Retinal pigment epithelial cell (primary cell): ENCODE measurements at places on chromosomes 7 and 10.
A peak's percentile ranks its signal among the peaks of the same experiment; 100 is the strongest.

GRCh38 chr7:36305226-36305625, 84.4 kb upstream of the ANLN start:
- no peak for DNase-seq

GRCh38 chr7:150962553-150963399, 15.3 kb downstream of the KCNH2 start:
- DNase-seq = no peak

GRCh38 chr10:129793479-129793878, 170.6 kb downstream of the EBF3 start:
- no peak for DNase-seq

DNA sequence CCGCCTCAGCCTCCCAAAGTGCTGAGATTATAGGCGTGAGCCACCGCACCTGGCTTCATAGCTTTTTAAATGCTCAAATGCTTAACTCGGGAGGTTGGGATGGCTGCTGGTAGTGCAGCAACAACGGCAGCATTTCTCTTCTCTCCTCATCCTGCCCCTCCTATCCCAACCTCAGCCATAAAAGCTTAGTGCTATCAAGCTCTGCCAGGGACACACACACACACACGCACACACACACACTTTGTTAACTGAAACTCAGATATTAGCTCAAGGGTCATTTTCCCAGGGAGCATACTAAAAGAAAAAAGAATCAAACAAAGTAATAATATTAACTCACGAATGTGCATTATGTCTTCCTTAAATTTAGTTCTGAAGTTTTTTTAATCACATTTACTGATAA, 63.0 kb upstream of the HPS1 start:
- DNase-seq = no peak

DNA sequence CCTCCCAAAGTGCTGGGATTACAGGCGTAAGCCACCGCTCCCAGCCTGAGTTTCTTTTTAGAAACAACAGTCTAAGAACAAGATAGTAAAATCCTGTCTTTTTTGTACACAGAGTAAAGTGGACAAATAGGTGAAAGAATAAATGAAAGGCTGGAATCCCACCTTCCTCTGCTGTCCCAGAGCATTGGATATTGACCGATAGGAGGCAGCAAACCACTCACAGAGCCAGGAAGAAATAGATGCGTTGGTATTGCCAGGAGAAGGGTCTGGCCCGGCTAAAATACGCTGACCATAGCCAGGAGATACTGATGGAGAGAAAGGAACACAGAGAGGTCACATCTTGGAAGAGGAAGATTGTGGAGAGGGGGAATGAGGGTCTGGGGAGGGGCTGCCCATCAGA, 11.4 kb upstream of the ZNF12 start:
- no peak for DNase-seq

DNA sequence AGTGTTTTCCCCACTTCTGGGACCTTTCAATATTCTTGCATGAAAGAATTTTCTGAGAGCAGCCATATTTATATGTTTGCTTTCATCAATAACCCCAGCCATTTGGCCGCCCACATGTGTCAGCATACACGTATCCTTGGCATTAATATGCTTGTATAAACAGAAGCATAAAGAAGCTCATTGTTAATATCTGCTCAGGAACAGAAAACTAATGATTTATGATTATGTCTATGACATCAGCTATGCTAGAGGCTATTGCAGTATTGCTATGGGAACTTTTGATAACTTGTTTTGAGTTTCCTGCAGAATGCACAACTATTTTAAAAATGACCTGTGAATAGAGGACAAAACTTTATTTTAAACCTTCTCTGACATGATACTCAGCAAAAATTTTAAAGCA, 300.9 kb upstream of the MTPN start:
- no peak for DNase-seq

DNA sequence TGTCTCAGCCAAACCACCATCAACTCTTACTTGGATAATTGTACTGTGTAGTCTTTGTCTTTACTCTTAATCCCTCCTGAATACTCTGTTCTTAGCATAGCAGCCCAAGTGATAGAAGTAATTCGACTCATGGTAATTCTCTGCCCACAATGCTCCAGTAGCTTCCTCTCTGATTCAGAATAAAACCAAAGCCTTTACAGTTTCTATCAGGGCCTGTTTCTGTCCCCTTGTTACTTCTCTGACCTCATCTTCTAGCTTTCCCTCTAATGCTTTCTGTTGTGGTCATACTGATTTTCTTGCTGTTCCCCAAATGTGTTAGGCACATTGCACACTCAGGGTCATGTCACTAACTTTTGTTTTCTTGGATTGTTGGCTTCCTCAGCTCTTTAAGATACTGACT, 8.0 kb downstream of the ZNF518A start:
- DNase-seq = no peak

GRCh38 chr7:151083071-151083823, at the start of gene TMUB1:
Gene TMUB1 (minus strand): TSS chr7:151083493. CDS start chr7:151082563, 930 bp downstream.
- DNase-seq = no peak

DNA sequence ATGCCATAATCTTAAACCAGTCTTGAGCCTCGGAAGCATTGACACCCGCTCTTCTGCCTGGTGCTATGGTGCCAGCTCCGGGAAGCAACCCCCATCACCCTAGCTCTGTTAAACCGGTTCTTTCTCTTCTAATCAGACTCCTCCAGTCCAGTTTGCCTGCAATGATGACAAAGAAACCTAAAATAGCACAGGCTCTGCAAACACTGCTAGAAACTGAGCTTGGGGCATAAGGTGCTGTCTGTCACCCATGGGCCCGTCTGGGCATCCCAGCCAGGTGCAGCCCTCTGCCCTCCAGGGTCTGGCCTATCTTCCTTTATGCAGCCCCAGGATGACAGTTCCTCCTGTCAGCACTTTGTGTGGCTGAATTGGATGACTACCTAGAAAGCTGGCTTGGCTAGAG, 14.2 kb upstream of the CAMK2G start:
- no peak for DNase-seq

GRCh38 chr7:135831455-135832195, 83.0 kb upstream of the FAM180A start:
- DNase-seq = no peak

GRCh38 chr10:80168679-80169380, 36.3 kb downstream of the PLAC9 start:
- no peak for DNase-seq

DNA sequence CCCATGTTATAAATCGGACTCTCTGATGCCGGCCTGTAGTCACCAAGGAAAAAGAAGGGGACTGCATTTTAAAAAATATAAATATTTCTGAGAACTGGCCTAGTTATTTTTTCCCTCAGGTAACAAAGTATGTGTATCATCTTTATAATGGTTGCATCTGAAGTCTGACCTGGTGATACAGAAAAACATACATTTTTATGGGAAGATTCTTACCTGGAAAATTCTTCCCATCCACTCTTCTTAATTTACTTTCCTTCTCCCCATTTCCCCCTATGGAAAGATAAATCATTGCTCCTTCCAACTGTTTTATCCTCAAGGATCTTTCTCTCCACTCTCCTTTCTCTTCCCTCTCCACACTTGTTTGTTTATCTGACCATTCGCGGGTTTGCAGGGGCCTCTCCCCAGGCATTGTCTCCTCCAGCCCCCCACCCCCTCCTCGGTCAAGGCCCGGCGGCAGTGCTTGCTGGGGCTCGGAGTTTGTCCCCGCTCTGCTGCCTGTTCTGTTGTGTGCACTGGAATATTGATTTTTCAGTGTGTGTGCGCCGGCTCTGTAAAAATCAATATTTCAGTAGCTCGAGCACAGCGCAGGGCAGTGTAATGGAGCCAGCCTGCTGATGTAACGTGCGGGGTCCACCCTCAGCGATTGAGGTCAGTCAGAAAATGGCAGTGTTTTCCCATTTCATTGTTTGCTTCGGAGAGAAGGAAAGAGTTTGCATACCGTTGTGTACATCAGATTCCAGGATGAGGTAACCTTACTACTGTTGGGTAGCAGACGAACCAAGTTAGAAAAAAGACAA, 199.5 kb upstream of the NFE2L3 start:
- no peak for DNase-seq

GRCh38 chr7:112212571-112212970, 6.1 kb downstream of the ZNF277 start:
- no peak for DNase-seq

- no peak for DNase-seq
Measured at GRCh38 chr7:21996641-21997040, 50.9 kb upstream of the CDCA7L start.

DNA sequence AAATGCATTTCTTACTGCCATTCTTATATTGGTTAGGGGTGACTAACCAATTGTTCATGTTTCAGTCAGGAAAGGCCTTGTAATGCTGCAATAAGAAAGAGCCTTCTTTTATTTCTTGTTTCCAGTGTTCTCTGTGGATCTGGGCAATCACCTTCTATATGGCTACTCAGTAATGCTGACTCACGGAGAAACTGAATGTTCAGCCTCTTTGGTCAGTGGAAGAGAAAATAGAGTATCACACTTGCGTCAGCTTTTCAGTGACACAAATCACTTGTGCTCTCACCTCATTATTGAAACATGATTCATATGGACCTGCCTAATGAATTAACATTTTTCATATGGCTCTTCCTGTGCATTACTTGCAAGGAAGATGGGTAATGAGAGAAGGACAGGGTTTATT, 243.9 kb upstream of the POT1 start:
- DNase-seq = no peak

DNA sequence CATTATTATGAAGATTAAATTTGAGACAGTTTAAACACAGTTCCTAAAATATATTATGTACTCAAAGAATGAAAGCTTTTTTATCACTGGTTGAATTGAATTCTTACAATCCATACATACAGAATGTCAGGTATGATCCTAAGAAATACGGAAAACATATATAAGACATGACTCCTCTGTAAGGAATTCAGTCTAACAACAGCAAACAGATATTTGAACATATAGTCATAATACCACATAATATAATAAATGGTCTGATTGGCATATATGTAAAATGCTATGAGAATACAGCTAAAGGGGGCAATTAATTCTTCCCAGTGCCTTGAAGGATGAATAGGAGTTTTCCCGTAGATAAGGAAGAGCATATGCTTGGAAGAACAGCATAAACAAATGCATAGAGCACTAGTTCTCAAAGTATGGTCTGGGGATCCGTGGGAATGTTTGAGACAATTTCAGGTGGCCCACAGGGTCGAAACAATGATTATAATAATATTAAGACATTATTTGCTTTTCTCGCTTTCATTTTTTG, 10.6 kb upstream of the ARID5B start:
- no peak for DNase-seq

GRCh38 chr10:30943451-30943850, 88.2 kb downstream of the ZNF438 start:
- DNase-seq = no peak

GRCh38 chr10:7559386-7559785, 107.4 kb downstream of the ITIH5 start:
- DNase-seq = no peak

- DNase-seq = no peak
Measured at GRCh38 chr10:81081887-81082620, 544.4 kb downstream of the SH2D4B start.

DNA sequence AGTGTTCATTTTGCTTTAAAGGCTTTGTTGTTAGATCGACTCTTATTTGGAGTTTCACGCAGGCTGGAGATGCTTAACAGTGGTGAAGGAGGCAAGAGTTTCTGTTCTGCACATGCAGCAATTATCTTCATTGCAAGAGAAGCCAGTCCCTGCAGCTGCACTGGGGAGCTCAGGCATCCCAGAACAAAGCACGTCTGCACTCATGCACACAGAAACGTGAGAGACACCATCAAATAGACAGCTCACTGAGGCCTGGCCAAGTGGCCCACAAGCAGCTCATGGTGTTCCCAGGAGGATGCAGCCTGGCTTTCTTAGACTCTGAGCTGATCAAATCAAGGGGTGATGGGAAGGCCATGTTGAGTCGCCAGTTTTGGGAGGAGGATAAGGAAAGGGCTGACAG, 246.1 kb downstream of the CREB5 start:
- no peak for DNase-seq

- no peak for DNase-seq
Measured at GRCh38 chr10:97067716-97068391, 117.9 kb downstream of the SLIT1 start.

- no peak for DNase-seq
Measured at GRCh38 chr10:48606530-48607355, 1.9 kb upstream of the ARHGAP22 start.

DNA sequence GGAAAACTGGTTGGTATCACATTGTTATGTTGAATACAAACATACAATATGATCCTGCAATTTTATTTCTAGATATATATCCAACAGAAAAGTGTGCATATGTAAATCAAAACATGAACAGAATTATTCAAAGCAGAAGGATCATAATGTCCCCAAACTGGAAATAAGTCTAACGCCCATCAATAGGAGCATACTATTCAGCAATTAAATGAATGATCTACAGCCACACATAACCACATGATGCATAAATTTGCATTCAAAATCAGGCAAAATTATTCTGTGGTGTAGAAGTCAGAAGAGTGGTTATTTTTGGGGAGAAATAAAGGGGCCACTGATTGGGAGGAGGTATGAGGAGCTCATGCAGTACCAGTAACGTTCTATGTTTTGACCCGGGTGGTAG, 28.6 kb downstream of the NPY start:
- DNase-seq = no peak

DNA sequence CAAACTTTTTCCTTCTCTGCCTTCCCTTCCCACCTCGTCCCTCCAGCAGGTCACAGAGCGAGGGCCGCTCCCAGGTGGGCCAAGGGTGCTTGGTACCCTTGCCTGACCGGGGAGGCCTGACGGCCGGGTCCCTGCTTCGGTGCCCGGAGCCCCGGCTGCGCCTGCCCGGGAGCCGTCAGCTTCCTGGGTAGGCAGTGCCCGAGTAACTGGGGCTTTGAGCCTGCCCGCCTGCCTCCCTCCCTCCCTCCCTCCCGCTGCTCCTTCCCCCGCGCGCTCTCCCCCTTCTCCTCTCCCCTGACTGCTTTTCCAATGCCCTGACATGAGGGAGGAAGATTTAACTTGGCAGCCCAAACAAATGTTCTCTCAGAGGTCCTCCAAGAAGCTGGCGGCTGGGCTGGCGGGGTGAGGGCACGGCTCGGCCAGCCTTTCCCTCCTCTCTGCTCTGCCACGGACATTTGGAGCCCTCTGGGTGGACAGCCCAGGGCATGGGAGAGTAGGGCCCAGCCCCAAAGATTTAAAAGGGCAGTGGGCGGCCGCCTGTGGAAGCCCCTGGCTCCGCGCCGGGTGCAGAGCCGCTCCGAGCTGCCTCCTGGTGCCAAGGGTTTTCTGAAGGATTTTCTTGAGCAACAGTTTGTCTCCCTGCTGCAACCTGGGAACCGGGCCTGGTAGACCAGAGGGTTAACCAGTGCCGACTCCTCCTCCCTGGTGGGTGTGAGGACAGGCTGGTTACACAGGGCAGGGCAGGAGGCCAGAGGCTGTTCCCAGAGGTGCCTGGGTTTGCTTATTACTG, 2.0 kb downstream of the ZMIZ1 start:
- DNase-seq = peak; percentile 81

- no peak for DNase-seq
Measured at GRCh38 chr7:150941351-150942000, 36.6 kb downstream of the KCNH2 start.
